ENCODE measurements at places on chromosomes 1 and 21.

GRCh38 chr1:27520651-27521050 lies 30.7 kb upstream of the WASF2 start:
- no peak for DNase-seq

DNA sequence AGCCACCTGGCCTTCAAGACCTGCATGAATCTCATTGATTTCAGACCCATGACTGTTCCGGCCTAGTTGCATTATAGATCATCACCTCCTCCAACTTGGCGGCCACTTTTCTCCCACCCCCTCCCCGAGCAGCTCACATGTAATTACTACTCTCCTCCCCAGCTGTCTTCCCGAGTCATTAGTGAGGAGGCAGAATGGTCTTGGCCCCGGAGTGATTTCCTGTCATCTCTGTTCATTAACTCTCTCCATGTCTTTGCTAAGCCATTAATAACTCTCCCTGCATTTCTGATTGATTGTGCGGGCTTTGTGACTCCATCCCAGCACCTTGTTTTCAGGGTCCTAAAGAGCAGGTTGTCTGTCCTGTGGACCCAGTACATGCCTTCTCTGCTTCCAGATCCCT lies 75.6 kb upstream of the CNTN2 start:
- no peak for DNase-seq

- DNase-seq, result peak; percentile 13
Measured at GRCh38 chr1:94805912-94806311, 14.2 kb upstream of the SLC44A3 start.

DNA sequence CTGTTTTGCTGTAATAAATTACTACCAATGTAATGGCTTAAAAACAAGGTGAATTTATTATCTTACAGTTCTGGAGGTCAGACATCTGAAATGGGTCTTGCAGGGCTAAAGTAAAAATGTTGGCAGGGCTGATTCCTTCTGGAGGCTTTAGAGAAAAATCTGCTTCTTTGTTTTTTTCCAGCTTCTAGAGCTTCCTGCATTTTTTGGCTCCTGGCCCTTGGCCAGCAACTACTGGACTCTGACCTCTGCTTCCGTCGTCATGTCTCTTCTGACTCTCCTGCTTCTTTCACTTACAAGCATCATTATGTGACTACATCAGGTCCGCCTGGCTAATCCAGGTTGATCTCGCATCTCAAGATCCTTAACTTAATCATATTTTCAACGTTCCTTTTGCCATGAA lies 350.9 kb downstream of the S1PR1 start:
- DNase-seq, result no peak

DNA sequence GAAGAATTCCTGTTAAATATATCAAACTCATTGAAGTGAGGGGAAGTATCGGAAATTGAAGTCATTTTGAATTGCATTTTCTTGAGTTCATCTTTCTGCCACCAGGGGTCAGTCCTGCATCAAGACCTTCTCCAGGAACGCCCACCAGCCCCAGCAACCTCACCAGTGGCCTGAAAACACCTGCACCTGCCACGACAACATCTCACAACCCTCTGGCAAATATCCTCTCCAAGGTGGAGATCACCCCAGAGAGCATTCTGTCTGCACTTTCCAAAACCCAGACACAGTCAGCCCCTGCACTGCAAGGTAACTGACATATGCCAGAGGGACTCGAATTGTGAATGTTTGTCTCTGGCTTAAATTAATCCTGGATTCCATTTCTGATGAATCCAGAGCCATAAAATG lies 22.8 kb upstream of the TARS2 start:
- peak; percentile 8 for DNase-seq
